ENCODE measurements at places on chromosomes 1 and 21. TPM values are rescaled to one million over a fixed set of nuclear protein-coding genes. Genes with fewer than 3 reads are reported as not detected.

GRCh38 chr1:107963008-107963407 is 2.0 kb downstream of the VAV3 start:
- no peak for DNase-seq

DNA sequence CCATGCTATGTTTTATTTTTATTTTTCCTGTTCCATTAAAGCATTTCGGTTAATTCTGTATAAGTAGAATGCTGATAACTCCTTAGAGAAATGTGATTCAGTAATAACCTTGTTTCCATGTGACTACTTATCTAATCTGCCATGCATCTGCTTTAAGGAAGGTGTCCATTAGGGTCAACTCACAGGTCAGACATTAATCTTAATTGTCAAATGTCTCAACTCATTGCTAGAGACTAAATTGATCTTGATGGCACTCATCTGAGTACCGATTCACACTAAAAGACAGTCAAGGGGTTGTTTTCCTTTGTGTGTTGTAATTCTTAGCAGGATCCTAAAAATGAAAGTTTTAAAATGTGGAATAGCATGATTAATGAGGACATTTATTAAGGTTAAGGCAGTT is 41.8 kb downstream of the ITSN1 start:
- no peak for DNase-seq

Gene C1orf141
- total RNA-seq: not detected

Gene GUCA2A
- total RNA-seq: not detected

Gene ATP1A4
- total RNA-seq: not detected

GRCh38 chr1:81149649-81150325 is 650.9 kb upstream of the ADGRL2 start:
- DNase-seq: no peak

Gene PTGFR
- 3.3 TPM for total RNA-seq

DNA sequence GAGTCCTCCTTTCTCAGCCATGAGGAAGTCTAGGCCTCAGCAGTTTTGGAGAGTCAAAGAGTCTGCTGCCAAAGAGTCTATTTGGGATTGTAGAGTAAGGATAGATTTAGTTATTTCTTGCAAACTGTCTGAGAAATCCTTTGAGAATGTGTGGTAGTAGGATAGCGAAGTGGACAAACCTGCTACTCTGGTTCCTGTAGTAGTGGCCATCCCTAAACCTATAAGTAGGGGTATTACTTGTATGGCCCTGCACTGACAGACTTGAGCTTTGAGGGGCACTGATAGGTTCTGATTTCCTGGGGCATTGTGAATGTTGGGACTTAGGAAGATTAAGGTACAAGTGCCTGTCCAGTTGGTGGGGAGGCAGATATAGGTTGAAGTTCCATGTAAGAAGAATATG is 115.9 kb upstream of the SGIP1 start:
- DNase-seq: no peak

DNA sequence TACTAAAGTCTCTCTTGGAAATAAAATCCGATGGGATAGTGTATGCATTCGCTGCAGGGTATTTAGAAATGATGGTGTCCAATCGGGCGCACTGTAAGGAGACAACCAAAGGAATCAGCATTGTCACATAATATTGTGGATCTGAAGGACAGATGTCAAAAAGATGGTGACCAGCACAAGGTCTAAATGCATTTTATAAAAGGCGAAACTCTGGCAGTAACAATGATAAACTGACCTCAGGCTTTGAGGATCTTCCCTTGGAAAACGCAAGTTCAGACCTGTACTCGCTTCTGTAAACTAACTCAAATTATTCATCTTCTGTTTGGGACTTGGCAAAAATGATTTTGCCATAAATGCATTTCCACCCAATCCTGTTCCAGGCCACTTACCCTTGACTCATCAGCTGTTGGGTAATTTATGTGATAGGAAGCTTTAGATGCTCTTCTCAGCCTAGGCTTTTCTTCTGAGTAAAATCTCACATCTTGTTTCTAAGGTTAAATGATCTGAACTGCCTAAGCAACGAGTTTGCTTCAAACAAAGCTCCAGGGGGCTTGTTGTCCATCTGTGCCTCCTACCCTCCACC is 33.8 kb downstream of the STPG1 start:
- no peak for DNase-seq

Gene DNASE2B
- total RNA-seq: not detected

- peak; percentile 74 for DNase-seq
Measured at GRCh38 chr21:44729336-44730027, 18.1 kb upstream of the TSPEAR start.

Gene ANXA9
- total RNA-seq: 67.5 TPM

DNA sequence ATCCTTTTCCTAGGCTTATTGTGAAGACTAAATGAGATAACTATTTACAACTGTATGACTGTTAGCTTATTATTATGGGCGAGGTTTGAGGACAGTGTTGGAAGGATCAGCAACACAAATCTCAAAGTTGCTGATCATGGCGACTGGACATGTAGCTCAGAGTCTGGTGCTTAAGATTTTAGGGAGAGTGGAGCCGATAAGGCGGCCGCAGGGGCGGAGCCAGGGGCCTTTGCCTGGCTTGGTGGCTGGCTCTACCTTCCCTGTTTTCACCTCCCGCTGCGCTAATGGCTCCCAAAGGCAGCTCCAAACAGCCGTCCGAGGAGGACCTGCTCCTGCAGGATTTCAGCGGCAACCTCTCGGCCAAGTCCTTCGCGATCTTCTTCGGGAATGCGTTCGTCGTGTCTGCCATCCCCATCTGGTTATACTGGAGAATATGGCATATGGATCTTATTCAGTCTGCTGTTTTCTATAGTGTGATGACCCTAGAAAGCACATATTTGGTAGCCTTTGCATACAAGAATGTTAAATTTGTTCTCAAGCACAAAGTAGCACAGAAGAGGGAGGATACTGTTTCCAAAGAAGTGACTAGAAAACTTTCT is 45.5 kb downstream of the GIPC2 start:
- no peak for DNase-seq

- no peak for DNase-seq
Measured at GRCh38 chr21:15687208-15687607, 42.6 kb upstream of the USP25 start.

GRCh38 chr1:167130829-167131510 is 37.1 kb downstream of the STYXL2 start:
- DNase-seq: no peak

GRCh38 chr1:110829955-110830553 is 42.9 kb upstream of the CD53 start:
- no peak for DNase-seq

DNA sequence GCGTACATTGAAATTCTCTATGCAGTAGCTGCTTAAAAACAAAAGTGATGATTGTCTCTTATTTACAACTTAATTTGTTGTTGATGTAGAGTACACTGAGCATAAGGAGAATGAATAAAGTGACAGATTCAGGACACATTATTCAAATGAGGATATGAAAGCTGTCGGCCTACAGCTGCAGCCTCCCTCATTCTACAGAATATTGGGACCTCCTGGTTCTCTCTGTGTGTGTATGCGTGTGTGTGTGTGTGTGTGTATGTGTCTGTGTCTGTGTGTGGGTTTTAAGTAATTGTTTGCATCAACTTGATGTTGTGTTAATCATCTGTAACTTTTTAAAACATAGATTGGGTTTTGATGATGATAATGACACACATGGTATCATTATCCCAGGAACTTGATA is 17.9 kb downstream of the PROX1 start:
- DNase-seq: no peak

DNA sequence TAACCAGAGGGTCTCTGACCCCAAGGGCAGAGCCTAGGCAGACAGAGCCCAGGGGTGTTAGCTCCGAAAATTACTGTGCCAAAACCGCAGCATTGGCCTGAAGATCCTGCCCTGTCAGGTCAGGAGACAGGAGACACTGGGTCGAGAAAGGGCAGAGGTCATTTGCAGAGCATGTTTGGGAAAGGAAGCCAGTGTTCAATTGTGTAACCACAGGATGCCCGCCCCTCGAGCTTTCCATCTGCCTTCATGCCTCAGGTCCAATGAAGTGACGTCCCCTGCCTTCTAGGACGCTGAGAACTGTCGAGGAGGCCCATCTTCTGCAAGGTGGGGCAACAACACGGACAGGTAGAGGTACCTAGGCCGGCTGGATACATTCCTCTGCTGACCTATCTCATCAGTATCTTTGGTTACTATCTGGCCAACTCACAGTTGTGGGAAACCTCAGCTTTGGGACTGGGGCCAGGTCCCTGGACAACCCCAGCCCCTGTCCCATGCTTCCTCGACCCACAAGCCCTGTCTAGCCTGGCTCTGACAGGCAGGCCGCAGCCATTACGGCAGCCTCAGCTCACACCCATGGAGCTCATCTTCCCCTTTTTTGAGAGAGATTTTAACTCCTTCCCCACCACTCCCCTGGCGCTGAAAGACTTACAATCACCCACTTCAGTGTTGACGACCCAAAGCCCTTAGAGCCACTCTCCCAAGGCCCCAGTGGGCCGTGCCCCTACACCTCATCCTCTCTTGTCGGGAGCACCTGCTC is 1.3 kb downstream of the ARL8A start:
- DNase-seq: no peak

DNA sequence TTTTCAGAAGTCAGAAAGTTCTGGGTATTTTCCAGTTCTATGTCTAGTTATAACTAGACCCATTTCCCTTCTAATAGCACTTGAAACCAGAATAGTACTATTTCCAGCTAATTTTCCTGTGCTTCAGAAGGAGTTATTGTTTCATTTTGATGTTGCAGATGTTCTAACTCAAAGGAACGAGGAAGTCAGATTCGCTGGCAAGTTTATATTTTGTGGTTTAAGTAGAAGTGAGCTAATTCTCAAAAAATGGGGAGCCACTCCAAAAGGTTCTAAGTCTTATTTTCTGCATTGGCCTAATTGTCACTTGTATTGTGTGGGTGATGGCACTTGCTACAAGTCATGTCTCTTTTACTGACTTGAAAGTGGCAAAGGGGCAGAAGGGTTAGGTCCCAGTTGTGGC is 18.1 kb downstream of the CCDC185 start:
- DNase-seq: no peak

All from suprapubic skin (tissue), 4 donors.